Activated naive CD4-positive, alpha-beta T cell treated with anti-CD3 and anti-CD28 coated beads, Interleukin-2, amount 10 ng/mL, durations not matched to agents 7 days and 5 days (primary cell): ENCODE measurements at places on chromosomes 3 and 15.

- no peak for DNase-seq
Measured at GRCh38 chr3:176561826-176562225, 635.5 kb downstream of the TBL1XR1 start.

- no peak for DNase-seq
Measured at GRCh38 chr15:78102741-78103140, 10.4 kb downstream of the SH2D7 start.

DNA sequence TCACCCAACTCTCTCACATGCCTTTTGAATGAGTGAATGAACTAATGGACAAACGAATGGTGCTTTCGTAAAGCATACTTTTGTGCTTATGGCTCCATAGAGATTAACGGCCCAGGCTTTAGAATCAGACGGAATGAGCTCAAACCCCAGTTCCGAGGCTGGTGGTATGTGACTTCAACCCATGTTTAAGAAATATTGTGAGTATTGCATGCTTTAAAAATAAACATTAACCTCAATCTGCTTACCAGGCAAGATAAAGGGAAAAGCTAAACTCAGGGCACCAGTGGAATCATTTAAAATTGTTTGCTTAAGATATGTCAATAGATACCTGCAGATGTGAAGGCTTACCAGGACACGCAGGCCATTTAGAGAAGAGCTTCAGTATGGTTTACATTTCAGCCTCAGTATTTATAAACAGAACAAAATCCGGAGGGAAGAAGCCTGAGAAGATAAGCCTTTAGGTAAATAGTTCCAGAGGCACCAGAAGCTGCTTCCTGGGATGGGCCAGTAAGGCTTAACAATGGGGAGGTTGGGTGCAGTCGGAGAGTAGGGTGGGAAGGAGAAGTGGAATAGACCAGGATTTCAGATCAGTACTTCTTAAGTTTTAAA is 186.4 kb downstream of the ADAMTS9 start:
- no peak for DNase-seq

DNA sequence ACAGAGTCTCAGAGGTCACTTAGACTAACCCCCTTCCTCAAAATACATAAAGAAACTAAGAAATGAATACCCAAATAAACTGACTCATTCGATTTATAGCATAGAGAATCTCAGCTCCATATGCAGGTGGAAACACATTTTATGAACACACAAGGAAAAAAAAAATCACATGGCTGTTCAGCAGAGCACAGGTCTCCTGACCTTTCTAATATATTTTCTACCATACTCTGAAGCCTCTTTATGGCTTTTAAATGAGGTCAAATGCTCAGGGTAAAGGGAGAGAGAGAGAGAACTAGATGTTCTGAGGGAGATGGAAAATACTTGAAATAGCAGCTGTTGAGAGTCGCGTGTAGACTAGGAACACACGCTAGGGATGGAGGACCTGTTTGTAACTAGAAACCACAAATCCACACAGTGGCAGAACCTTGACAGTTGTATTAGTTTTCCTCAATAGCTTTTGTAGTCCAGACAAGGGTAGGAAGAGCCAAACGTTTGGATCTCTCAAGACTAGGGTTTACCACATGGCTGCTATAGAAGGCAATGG is 165.3 kb downstream of the FMN1 start:
- no peak for DNase-seq

GRCh38 chr3:102577082-102577789 is 142.4 kb downstream of the ZPLD1 start:
- DNase-seq, result no peak

DNA sequence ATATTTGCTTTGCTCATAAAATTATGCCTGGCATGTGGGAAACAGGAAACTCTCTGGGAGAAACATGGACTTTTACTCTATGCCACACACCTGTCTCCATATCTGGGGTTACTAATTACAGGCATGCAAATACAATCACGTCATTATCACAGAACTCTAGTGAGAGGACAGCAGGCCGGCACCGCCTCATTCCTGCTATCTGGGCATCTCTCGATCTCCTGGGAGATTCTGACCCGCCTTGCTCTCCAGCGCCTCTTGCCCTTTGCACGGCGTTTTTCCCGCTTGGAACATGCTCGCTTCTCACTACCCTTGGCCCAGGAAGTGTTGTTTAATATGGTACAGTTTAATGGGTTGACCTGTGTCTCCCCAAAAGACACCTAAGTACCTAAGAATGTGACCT is 45.4 kb upstream of the PARL start:
- no peak for DNase-seq

DNA sequence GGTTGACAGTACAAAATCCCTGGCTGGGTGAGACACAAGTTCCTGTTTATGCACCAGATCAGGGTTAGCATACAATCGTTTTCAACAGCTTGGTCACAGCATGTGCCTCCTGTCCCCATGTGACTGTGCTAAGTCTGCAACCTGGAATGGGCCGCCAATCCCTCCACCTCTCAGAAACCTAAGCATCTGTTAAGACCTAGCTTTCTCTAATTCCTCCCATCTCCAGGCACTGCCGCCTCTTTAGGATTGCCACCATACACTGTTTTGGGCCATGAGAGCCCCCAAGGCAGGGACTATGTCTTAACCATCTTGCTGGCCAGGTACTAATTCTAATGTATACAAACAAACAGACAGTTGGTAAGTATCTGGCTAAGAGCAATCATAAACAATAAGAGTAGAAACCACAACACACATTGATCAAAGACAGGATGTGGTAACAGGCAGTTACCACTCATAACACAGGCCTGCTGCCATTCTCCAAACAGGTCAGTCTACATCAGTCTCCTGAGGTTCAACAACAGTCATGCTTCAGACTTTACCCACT is 25.6 kb downstream of the SEC22C start:
- DNase-seq, result peak; percentile 73

- DNase-seq, result no peak
Measured at GRCh38 chr3:156498307-156498706, 56.6 kb downstream of the SSR3 start.

DNA sequence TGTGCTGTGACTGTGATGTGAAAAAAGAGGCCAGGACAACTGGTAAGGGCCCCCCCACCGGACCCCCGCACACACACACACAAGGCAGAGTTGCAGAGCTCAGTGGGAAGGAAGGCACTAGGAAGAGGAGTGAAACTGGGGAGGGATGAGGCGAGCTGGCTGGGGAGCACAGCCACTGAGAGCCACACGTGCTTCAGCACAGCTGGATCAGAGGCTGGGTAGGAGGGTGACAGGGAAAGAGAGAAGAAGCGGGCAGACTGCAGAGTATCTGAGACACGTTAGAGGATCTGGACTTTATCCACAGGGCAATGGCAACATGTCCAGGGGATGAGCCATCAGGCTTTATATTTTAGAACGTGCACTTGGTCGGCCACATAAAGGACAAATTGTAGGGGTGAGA is 38.0 kb upstream of the TKT start:
- DNase-seq, result no peak

DNA sequence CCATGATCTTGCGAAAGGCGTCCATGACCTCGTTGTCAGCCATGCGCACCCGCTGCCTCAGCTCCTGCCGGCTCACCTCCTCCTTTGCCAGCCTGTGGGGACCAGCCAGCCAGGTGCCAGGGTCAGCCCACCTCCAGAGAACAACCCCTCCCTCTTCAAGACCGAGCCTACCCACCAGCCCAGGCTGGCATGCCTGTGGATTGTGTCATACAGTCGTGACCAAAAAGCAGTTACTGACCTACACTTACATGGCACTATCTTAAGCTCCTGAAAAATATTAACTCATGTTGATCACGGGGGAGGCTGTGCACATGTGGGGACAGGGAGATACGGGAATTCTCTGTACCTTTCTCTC is 10.7 kb upstream of the CAMK1 start:
- no peak for DNase-seq
